ENCODE measurements at places on chromosomes 4 and X.
A peak's percentile ranks its signal among the peaks of the same experiment; 100 is the strongest.

GRCh38 chr4:13534344-13535063 lies 9.8 kb downstream of the NKX3-2 start:
- no peak for DNase-seq

GRCh38 chrX:12890467-12890866 lies 16.0 kb upstream of the TLR8 start:
- no peak for DNase-seq

GRCh38 chr4:2062808-2063524 lies 3.8 kb downstream of the NAT8L start:
- no peak for DNase-seq

GRCh38 chrX:121666171-121666570 lies 618.8 kb downstream of the GLUD2 start:
- no peak for DNase-seq

DNA sequence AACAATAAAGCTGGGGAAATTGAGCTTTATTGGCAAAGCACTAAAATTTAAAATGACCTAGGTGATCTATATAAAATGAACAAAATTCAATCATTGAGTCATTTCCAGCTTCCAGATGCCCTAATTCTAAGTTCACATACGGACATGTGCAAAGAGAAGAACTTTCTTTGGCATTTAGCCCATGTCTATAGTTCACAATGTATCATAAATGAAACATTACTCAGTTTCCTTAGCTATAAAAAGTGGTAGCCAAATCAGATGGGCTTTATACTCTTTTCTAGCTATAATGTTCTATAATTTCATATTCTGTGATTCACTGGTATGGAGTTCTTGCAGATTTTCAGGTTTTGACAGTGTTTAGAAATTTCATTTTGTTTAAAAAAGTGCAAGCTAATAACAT lies 327.4 kb downstream of the KCTD8 start:
- DNase-seq: peak; percentile 67

GRCh38 chr4:8817813-8818062 lies 53.9 kb downstream of the HMX1 start:
- no peak for DNase-seq

- DNase-seq: peak; percentile 53
Measured at GRCh38 chr4:88526221-88526815, 2.7 kb upstream of the PYURF start.

Measured in PC-3 (cell line).